MCF 10A (cell line): ENCODE measurements at places on chromosomes 13 and 19. TPM values are rescaled to one million over a fixed set of nuclear protein-coding genes. Genes with fewer than 3 reads are reported as not detected.

The GFY gene
- not detected in 2 replicates for total RNA-seq

The CDC42EP5 gene
- total RNA-seq = 3.0 TPM in 2 replicates

The ZNF221 gene
- 1.2 and 1.8 TPM in 2 replicates for total RNA-seq

- no peak for DNase-seq
These were observed 21.4 kb upstream of the LILRA2 start for GRCh38 chr19:54551950-54552912.

DNA sequence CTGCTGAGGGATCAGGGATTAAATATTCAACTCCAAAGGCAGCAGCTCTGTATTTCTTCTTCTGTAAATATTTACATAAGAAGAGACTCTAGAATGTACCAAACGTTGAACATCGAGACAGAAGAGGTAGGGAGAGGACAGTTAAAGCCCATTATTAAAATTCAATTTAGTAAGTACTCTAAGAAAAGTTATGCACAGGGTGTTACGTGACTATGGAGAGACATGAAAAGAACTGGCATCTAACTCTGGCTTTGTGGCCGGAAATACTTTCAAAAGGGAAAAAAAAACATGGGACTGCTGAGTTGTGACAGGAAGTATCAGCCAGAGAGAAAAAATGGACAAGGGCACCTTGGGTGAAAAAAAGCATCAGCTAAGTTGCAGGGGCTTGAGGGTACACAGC is 36.7 kb downstream of the LNX2 start:
- DNase-seq = no peak

DNA sequence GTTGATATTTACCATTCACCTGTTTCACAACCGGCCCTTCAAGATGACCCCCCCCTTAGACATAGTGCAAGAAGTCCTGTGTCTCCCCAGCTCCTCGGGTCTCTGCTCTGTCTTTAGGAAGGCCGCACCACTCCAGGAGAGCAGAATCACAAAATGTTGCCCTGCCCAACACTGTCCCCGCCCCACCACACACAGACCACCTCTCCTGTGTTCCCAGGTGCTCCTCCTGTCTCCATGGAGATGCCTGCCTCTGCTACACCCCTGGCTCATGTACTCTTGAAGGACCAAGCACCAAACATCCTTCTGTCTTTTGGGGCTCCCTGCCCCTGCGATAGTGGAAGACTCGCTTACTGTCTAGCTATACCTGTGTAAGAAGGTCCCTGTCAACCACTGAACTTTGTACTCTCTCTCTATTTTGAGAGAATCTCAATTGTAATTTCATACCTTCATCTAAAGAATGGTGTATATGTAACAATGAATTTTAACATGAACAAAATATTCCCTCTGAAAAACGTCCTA is 9.6 kb upstream of the TNFRSF19 start:
- no peak for DNase-seq

- DNase-seq = peak; percentile 40
These were observed 9.2 kb upstream of the ATP12A start for GRCh38 chr13:24670961-24671381.
